ENCODE measurements at places on chromosomes 13 and 19.

DNA sequence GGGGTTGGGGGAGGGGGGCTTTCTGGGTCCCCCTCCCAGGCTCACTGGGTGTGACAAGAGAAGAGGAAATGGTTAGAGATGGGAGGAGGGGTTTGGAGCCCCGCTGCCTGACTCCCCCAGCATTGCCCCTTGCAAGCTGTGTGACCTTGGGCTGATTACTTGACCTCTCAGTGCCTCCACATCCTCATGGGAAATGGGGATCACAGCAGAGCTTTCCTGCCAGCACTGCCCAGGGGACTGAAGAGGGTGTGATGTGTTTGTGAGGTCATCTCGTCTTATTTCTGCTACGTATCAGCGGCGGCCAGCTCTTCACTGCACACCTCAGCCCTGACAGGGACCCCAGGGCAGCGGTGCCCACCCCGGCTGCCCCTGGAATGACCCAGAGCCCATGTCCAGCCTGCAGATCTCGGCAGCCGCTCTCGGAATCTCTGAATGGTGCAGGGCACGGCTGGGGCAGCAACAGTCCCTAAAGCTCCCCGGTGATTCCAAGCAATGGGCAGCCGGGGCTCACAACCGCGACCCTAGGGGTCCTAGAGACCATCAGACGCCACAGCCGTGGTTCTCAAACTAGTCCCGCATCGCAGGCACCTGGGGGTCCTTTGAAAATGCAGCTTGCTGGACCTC is 8.4 kb downstream of the PNMA8B start:
- no peak for DNase-seq

- no peak for DNase-seq
Observed at GRCh38 chr13:49298903-49299605, 51.3 kb downstream of the CDADC1 start.

DNA sequence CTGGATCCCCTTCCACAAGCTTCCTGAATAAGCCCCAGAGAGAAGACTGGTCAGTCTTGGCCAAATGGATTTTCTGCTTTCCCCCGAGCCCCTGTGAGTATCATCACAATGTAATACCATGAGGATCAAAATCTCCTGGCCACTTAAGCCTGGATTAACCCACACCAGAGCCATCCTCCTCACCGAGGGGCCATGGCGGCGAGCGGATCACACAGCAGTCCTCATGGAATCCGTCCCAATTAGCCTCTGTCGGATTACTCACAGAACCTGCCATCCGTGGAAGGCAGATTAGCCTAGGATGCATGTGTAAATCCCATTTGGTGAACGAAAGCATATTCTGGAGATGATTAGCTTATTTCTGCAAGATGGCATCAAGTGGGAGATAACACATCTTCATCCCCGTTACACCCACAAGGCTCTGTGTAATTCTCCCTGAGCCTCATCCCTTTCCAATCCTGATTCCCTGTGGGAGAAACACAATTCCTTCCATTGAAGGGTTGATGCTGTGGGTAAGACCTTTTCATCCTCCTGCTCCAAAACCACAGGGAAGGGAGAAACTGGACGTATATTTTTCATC is 42.5 kb downstream of the GNG7 start:
- DNase-seq, result no peak

DNA sequence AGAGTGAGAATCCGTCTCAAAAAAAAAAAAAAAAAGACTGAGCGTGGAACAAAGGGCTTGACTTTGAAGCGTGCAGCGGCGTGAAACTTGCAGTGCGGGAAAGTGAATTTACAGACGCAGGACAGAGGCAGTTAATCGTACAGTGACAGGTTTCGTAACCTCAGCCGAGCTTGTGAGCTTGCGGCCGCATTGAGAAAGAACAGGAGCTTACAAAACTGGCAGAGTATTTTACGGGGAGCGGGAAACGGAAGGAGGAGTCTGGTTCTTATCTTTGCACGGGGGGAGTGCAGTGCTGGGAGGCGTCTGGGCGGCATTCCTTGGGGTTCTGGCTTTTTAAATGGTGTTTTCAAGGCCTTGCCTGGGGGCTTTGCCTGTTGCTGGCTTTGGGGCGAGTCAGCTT is 6.0 kb upstream of the BSG start:
- DNase-seq, result no peak

DNA sequence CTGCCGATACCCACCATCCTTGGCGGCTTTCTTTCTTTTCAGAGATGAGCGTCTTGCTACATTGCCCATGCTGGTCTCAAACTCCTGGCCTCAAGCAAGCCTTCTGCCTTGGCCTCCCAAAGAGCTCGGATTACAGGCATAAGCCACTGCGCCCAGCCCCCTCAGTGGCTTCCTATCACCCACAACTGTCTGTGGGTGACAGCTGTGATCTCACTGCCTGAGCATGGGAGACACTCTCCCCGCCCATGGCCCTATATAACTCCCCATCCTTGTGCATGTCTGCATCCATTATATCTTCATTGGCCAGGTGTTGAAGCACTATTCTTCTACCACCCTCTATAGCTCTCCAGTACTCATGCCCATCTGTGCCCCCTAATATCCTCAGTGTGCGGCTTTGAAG is 76.2 kb downstream of the PTPRS start:
- DNase-seq, result no peak

DNA sequence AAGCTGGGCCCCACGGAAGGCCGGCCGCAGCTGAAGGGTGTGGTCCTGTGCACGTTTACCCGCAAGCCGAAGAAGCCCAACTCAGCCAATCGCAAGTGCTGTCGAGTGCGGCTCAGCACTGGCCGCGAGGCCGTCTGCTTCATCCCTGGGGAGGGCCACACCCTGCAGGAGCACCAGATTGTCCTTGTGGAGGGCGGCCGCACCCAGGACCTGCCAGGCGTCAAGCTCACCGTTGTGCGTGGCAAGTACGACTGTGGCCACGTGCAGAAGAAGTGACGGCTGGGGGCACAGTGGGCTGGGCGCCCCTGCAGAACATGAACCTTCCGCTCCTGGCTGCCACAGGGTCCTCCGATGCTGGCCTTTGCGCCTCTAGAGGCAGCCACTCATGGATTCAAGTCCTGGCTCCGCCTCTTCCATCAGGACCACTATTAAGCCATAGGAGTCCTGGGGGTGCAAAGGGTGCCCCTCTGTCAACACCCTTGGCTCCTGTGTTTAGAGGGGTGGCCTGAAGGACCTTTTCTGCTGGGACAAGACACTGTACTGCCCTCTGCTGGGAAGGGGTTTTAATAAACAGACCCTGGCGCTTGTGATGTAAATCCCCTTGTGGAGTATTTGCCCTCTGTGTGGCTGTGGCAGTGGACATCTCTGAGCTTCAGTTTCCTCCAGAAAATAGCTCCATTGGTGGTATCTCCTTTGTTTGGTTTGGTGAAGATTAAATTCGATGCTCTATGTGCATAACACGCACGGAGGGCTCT is 1.9 kb downstream of the MRPS12 start:
- DNase-seq, result peak; percentile 93

DNA sequence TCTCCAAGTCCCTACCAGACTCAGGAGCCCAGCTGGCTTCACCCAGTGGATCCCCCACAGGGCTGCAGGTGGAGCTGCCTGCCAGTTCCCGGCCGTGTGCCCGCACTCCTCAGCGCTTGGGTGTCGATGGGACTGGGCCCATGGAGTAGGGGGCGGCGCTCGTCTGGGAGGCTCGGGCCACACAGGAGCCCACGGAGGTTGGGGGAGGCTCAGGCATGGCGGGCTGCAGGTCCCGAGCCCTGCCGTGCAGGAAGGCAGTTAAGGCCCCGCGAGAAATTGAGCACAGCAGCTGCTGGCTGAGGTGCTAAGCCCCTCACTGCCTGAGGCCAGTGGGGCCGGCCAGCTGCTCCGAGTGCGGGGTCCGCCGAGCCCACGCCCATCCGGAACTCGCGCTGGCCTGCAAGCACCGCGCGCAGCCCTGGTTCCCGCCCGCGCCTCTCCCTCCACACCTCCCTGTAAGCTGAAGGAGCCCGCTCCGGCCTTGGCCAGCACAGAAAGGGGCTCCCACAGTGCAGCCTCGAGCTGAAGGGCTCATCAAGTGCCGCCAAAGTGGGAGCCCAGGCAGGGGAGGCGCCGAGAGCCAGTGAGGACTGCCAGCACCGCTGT is 1771.1 kb downstream of the OLFM4 start:
- DNase-seq, result peak; percentile 83

- no peak for DNase-seq
Observed at GRCh38 chr13:30331331-30331771, 24.0 kb upstream of the KATNAL1 start.

GRCh38 chr13:78129359-78129758 is 210.7 kb upstream of the EDNRB start:
- no peak for DNase-seq

DNA sequence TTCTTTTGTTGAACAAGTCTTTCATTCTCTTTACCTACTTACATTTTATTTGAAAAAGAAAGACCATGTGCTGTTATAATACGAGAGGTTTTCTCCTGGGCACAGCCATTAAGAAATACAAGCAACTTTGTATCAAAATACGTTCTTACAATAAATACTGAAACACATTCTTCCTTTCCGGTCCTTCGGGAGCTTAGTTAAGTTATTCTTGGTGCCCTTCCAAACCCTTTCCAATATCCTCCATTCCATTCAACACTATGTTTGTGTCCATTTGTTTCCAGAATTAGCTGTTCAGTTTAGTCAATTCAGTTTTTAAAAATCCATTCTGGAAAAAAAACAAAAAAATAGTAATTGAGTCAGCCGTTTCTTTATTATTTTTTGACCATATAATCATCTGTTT is 746.8 kb upstream of the SLC10A2 start:
- no peak for DNase-seq

DNA sequence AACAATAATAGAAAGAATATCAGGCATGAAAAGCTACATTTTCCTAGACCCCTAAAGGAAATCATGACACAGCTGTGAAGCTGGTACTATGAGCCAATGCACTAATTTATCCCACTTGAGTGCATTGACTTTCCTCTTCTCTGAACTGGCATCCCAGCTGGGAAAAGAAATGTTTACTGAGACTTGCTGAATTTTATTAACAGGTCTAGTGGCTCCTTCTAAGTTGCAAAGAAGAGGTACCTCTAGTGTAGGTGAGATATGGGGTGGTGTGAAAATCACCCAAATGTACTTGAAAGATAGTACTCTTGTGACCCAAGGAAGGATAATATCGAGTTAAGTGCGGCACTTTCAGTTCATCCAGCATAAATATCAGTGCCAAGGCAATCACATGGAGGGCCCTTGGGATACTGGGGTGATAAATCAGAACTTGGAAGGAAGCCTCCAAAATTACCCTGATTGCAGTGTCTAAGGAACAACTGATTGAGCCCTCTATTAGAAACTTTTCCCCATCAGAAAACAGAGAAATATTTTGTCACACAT is 369.2 kb downstream of the PCDH9 start:
- no peak for DNase-seq

- DNase-seq, result no peak
Observed at GRCh38 chr13:75566658-75567057, 17.1 kb downstream of the UCHL3 start.

GRCh38 chr19:29565171-29565570 is 39.4 kb downstream of the VSTM2B start:
- DNase-seq, result no peak

- no peak for DNase-seq
Observed at GRCh38 chr19:35760711-35761349, 2.9 kb downstream of the PROSER3 start.

- DNase-seq, result no peak
Observed at GRCh38 chr19:40811478-40812341, 12.7 kb downstream of the EGLN2 start.

DNA sequence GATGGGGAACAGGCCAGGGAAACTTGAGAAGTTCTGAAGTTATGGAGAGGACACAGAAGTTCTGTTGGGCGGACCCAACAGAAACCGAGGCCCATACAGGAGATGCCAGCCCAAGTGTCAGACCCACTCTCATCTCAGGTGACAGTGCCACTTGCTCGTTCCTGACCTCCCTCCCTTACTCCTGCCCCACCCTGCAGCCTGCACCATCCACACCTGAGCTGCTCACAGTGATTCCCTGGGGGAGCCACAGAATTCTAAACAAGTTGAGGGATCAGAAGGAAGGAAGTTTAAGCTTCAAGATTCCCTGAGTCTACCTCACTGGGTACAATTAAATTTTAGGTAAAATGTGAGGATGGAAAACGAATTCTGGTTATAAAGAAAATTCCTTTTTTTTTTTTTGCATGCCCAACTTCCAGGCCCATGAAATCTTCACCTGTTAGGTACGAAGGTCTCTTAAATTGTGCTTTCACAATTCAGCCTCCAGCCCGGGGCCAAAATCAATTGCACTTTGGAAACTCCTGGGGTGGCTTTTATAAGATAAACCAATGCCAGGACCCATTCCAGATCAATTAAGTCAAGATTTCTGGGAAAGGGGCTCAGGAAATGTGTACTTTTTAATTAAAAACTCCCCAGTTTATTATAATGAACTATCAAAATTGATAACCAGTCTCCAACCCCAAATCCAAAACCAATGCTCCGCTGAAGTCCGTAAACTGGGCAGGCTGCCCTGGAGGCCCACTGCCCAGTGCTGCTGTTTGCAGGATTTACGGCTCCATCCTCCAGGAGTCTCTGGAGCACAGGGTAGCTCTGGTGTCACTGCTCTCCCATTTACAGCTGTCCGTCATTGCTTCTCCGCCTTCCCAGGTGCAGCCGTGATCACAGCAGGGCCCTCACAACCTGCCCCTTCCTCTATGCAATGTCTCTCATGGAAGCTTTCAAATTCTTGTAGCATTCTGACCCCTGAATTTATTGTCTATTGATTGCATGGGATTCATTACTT is 643.5 kb downstream of the UQCRFS1 start:
- no peak for DNase-seq

GRCh38 chr13:35659796-35660195 is 183.3 kb upstream of the MAB21L1 start:
- no peak for DNase-seq

DNA sequence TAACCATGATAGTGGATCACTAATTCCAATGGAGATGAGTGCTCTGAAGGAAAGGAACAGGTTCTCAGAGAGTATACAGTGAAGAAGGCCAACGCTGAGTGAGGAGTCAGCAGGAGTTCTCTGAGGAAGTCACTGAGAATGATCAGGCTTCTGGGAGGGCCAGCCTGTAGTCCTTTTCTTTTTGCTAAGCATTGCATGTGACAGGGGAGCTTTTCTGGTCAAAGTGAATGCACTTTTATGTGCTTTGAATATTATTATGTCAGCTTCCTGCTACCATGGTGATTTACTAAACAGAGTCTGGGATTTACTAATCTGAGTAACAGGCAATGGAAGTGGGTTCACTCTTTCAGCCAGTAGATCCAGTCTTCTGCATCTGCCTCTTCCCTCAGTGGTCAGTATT is 81.1 kb upstream of the SERP2 start:
- DNase-seq, result no peak

- DNase-seq, result no peak
Observed at GRCh38 chr19:43780706-43781525, at the start of gene KCNN4. Gene KCNN4, minus strand, starts transcription at chr19:43780973. Its CDS starts 112 bp downstream, at chr19:43780861.

GRCh38 chr13:42653679-42654078 is 79.7 kb downstream of the TNFSF11 start:
- no peak for DNase-seq

- no peak for DNase-seq
Observed at GRCh38 chr13:109945206-109945960, 159.0 kb upstream of the IRS2 start.

GRCh38 chr19:41427647-41428480 is 690 bp upstream of the B3GNT8 start:
- no peak for DNase-seq

- no peak for DNase-seq
Observed at GRCh38 chr13:73861136-73861535, 273.1 kb downstream of the KLF12 start.
